ENCODE measurements at places on chromosomes 2 and 18. TPM values are rescaled to one million over a fixed set of nuclear protein-coding genes. Genes with fewer than 3 reads are reported as not detected.

- DNase-seq, result no peak
Observed at GRCh38 chr18:61127714-61128467, 205.3 kb upstream of the CDH20 start.

GRCh38 chr2:216188956-216189355, 79.8 kb downstream of the XRCC5 start:
- no peak for DNase-seq

DNA sequence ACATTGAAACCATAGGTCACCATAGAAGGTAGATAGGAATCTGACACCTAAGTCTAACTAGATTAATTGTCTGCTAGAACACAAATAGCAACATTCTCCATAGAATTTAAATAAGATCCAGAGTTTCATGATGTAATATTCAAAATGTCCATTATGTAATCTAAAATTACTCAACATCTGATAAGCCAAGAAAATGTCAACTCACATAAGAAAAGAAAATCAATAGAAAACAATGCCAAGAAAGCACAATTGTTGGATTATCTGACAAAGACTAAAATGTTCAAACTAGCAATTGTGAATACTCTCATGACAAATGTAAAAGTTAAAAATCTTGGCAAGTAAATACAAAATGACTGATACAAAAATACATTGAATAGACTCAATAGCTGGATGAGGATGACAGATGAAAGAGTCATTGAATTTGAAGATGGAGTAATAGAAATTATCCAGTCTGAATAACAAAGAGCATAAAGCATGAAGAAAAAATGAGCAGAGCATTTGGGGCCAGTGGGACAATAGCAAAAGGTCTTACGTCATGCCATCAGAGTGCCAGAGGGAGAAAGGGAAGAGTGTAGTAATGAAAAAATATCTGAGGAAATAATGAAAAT, 358.6 kb downstream of the METTL4 start:
- no peak for DNase-seq

The TUBB8B gene
- total RNA-seq, result not detected
